Kidney (tissue), 22 donors: ENCODE measurements at places on chromosomes 1 and 21.

GRCh38 chr1:150887018-150887417 lies at the start of gene CTXND2:
Gene CTXND2 (plus strand): TSS chr1:150887136. CDS start chr1:150912315, 25,179 bp downstream.
- no peak for DNase-seq

DNA sequence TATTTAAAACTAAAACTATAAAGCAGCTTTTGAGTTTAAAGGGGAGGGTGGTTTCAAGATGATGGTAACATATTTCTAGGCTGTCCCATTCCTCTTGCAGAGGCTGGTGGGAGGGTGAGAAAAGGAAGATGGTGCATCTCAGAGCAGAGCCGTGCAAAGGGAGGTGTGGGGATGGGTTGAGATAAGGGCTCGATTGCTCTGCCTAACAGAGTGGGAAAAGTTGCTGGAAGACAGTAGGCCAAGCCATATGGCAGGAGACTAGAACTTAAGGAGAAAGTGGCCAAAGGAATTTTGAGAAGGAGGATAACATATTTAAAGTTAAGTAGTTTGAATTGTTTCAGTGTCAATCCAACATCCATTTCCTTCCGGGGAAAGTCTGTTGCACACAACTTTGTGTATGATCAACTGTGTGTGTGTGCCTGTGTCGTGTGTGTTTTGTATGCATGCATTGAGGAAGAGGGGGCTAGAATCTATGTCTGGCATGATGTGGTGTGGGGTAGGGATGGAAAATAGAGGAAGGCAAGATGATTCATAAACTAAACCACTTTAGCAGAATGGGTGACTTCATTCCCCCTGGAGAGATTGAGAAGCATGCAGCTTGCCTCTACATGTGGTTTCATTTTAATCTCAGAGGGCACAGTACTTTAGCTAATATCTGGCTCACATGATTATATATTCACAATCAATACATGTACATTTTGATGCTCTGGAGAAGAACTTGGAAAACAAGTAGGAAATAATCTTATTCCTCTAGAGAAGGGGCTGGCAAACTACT lies 145.0 kb upstream of the DNAH14 start:
- no peak for DNase-seq

DNA sequence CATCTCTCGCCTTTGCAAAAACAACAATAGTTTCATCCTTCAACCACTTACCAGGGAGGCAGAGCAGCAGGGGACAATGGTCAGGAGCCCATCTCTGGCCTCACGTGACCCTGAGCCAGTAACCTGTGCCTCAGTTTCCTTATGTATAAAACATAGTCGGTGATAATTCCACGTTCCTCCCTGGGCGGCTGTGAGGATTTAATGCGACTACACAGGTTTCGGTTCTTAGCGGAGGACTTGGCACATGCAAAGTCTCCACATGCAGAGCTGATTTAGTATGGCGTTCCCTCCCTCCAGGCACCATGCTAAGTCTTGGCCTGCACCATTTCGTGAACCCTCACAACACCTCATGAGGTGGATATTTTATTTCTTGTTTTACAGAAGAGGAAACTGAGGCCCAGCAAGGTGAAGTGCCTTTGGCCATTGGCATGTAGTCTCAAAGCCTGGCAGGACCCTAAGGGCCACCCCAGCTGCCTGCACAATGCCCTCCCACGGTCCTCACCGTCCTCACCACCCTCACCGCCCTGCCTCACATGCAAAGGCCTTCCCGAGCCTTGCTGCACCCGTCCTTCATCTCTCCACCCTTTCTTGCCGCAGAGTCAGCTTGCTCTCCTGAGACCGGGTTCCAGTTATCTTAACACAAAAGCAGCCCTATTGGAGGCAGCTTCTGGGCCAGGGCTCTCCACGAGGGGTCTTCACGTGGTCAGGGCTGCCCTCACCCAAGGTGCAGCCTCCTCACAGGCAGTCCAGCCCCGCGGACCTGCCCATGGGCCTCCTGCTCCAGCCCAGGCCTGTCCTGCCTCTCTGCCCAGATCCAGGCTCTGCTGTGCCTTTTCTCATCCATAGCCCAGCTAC lies 48.9 kb downstream of the SYF2 start:
- no peak for DNase-seq

GRCh38 chr1:83836543-83836942 lies 162.4 kb downstream of the TTLL7 start:
- DNase-seq: no peak

DNA sequence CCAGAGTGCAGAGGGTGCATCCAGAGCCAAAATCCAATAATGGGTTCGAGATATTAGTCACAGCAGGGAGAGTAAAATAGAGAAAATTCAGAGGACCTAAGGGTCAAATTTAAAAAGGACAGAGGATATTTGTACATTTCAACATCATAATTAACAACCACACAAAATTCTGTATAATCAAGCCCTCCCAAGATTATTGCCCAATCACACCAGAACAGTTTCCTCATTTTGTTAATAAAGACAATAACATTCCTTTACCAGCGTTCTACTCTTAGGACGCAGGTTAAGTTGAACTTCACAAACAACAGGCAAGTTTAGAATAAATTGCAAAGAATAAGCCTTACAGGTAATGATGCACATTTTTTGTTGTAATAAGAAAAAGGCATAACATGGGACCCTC lies 462.8 kb downstream of the PTPRC start:
- DNase-seq: no peak

GRCh38 chr1:160403244-160403643 lies 2.9 kb downstream of the VANGL2 start:
- DNase-seq: no peak

DNA sequence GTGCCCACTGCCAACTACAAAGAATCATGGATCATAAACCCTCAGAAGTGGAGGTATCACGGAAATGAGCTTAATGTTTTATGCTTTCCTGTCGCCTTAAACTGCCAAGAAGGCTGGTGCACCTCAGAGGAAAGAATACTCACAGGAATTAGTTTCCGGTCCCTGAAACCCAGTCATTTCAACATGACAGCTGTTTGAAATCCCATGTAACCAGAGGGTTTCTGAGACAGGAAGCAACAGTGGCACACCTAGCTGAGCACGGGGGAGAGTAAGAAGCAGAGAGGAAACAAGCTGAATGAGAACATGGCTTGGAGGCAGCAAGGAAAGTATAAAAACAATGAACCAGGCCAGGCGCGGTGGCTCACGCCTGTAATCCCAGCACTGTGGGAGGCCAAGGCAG lies 3.9 kb downstream of the JAK1 start:
- peak; percentile 35 for DNase-seq

DNA sequence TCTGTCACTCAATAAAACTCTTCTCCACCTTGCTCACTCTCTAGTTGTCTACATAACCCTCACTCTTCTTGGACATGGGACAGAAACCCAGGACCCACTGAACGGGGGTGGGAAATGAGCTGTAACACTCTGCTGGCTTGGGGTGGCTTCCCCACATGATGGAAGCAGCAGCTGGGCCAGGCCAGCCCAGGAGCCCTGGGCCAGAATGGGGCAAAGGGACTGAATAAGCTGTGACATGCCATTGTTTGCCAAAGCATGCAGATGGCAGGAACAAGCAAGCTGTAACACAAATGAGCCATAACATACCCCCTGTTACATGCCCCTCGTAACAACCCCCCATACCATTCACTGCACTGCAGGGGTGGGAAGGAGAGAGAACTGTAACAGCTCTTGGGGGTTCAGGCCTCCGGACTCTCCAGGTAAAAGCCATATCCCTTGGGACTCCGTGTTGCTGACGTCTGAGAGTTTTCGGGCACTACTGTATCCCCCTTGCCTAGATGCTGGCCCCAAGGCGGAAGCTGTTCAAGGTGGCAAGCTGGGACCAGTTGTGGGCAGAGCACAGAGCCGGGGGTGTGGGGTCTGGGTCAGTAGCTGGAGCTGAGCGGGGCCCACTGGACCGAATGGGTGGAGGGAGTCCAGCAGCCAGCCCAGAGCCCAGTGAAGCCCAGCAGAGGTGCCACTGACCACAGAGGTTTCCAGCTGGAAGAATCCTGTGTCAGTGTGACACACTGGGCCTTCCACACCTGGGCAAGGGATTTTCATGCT lies 56.1 kb upstream of the DMRTB1 start:
- no peak for DNase-seq

GRCh38 chr1:81414488-81415015 lies 386.2 kb upstream of the ADGRL2 start:
- peak; percentile 68 for DNase-seq

GRCh38 chr1:43066578-43066977 lies 105.5 kb downstream of the EBNA1BP2 start:
- no peak for DNase-seq

DNA sequence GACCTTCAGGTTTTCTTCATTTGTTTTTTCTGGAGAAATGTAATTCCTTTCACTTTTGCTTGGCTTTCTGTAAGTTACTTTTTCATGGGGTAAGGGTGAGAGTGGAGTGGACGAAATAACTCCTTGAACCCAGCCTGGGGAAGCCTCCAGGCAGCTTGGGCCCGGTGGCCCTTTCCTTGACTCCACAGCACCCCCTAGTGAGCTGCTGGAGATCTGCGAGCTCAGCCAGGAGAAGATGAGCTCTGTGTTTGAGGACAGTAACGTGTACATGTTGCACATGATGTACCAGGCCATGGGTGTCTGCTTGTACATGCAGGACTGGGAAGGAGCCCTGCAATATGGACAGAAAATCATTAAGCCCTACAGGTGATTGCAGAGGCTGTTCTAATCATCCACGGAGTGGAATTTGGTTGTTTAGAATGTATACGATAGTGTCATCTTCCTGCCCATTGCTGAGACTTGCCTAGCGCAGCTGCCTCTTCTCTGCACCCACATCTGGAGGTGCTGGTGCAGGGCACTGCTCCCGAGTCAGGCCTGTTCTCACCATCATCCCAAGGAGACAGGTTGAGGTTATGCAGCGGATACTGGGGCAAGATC lies 51.0 kb downstream of the SMYD2 start:
- DNase-seq: no peak

DNA sequence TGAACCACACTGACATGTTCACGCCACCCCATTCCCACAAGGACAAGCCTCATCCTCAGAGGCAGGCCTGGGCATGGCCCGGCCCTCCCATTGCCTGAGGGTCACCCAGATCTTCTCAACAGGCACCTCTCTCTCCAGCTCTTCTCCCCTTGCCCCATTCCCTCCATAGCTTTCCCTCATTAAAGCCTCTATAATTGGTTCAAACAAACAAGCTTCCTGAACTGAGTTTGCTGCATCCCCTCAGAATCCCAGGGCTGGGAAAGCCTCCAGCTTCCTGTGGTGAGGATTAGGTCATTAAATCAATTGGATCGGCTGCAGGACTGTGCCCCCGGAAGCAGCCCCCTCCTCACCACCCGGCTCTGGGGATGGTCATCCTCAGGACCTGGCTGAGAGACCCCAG lies 18.9 kb downstream of the CTNNBIP1 start:
- DNase-seq: no peak

- no peak for DNase-seq
Observed at GRCh38 chr1:55626326-55626725, 411.2 kb upstream of the USP24 start.

DNA sequence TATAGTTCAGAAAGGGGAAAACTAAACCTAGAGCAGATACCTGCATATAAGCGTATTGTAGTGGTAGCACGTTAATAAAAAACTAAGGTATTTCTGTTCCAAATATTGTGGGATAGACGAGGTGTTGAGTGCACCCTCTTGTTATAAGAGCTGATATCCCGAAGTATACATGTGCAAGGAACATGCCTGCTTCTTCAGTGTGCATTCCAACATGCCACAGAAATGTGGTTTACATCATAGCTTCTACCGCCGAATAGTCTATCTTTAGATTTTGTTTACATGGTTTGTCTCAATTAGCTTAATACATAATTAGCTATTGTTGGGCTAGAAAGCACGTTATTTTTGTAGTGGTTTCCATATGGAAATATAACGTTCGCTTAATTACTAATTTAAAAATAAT lies 2.2 kb downstream of the CHRM3 start:
- DNase-seq: no peak

DNA sequence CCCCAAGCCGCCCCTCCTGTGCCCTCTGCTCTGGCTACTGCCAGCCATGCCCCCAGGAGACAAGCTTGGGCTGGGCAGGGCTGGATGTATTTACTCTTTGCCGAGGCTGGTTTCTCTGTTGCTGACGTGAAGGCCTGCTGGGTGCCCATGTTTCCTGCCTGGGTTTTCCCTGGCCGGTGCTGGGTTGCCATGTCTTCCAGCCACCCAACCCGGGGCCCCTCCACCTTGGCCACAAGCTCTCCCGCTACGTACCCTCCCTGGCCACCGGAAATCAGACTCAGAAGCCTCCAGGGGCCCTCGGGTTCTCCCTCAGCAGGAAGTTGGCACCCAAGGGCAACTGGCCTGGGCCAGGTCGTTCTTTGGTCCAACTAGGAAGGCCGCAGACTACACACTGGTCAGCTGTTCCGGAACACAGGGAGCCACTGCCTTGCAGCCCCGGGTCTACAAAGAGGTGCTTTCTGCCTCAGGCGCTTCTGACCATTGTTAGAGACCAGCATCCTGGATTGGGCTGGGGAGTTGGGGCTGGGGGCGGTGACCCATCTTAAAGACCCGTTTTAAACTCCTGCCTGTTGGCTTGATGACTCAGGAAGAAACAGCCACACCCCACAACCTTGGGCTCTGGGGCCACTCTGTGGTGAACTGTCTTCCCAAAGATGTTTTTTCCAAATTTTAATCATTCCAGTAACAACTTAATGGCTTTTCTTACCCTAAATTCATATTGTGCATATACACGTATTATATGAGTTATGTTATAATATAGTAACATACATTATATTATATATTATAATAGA lies 71.2 kb upstream of the RUNX3 start:
- DNase-seq: no peak

GRCh38 chr1:161193561-161194235 lies 5.2 kb downstream of the ADAMTS4 start:
- no peak for DNase-seq

- no peak for DNase-seq
Observed at GRCh38 chr1:158067662-158068061, 74.2 kb downstream of the KIRREL1 start.

DNA sequence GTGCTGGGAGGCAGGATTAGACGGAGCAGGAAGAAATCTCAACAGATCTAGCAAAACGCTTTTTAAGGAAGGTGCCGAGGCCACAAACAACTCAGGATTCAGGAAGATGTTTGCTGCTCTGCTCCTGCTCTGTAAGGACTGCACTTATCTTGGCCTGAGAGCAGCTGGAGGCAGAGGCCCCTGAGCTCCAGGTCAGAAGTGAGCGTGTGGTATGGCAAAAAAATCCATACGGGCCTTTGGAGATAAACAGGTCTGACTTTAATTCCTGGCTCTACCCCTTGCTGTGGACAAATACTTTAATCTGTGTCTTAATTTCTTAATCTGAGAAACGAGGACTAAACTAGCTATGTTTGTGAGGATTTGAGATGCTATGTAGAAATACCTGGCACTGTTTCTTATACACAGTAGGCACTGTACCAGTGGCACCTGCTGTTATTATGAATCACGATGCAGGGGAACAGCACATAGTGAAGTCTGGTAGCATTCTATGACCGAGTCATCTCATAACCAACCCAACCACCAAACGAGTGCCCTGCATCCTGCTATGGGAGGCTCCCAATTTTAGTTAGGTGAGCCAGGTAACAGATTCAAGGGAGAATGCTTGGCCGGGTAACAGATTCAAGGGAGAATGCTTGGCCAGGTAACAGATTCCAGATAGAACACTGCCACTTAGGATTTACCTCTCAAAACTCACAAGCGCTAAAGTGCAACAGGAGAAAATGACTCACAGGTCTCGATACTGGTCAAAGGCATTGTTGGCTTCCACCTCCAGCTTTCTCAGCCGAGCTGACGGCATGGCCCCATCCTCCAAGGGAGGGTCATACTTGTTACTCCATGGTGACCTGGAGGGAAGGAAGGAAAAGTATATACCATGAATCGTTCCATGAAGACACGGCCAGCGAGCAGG lies 65.9 kb downstream of the SLC66A1 start:
- DNase-seq: no peak
